Fibroblast of the aortic adventitia (primary cell): ENCODE measurements at places on chromosomes 5 and 9.

DNA sequence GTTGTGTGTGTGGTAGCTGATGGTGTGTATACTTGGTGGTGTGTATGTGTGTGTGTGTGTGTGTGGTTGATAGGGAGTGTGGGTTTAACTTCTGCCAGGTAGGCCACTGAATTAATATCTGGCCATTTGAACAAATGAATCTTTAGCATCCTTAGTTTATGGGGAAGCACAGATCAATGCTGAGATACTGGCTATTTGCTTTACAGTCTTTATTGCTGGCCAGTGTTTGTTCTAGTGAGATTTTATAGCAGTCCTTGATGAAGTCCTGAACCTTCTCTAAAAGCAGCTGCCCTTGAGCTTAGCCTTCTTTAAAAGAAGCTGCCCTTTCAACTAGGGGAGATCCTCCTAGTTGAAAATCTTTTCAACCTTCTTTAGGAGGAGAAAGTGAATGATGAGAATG lies 69.3 kb downstream of the MACIR start:
- no peak for DNase-seq

DNA sequence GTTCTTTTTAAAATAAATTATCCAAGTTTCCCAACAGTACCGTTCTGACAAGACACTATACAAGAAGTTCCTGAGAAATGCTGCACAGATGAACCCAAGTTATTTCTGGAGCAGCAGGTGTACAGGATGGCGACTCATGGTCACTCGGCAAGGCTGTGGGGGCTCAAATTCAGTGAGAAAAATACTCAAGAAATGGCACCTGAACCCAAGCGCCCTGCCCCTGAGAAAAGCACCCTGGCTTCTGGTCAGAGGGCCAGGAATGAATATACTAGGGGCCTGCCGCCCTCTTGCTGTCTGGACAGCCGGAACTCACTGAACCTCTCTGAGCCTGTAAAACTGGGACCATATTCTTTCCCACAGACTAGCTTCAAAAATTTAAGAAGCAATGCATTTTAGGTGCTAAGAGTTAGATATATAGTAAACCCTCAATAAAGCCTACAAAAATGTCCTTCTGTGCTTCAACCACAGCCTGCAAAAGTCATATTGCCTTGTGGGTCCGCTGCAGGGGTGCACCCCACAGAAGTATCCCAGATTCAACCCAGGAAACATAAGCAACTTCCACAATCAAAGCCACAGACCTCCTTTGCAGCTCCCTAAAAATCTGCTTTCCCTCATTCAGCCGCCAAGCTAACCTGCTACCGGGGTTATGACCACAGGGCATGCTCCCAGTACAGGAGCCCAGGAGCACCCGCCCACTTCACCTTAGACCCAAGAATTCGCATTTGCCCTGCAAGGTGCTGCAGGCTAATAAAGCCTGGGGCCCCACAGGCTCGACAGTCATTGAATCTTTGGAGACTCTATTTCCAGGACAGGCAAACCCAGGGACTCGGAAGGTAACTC lies 1.4 kb downstream of the RAPGEF1 start:
- DNase-seq = no peak

DNA sequence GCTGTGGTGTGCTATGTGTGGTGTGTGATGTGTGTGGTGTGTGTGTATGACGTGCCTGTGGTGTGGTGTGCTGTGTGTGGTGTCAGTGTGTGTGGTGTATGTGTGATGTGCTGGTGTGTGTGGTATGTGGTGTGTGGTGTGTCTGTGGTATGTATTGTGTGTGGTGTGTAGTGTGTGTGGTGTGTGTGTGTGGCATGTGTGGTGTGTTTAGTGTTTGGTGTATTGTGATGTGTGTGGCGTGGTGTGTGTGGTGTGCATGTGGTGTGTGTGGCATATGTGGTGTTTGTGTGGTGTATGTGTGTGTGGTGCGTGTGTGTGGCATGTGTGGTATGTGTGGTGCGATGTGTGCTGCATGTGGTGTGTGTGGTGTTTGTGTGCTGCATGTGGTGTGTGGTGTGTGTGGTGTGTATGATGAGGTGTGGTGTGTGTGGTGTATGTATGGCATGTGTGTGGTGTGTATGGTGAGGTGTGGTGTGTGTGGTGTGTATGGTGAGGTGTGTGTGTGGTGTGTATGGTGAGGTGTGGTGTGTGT lies 18.3 kb upstream of the RNU6ATAC start:
- peak; percentile 12 for DNase-seq

DNA sequence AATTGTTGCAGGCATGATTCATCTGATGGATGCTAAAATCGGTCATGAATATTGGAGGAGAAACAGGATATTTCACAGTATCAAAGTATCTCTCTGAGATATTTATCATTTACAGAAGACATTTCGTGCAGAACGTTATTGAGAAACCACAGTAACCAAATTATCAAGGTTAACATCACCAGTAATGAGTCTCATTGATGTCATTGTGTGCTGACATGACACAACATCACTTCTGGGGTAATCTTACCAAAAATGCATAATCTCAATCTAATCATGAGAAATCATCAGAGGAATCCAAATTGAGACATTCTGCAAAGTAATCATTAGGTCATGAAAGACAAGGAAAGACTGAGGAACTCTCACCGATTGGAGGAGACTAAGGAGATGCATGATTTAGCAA lies 42.7 kb downstream of the C5orf22 start:
- no peak for DNase-seq

DNA sequence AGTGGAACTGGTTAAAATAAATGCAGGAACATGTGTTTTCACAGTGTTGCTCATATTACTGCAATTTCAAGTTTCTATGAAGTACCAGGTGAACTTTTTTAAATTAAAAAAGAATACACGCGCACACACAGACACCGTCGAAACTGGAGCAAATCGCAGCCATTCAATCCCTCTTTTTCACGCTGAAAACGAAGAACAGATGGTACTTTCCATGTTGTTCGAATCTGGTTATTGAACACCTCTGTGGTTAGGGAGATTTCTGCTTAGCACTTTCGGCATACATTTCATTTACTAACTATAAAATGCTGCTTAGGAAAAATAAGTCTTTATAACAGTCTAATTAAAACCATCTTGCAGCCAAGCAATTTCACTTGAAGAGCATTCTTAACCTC lies 6.8 kb downstream of the ZNF608 start:
- DNase-seq = no peak

DNA sequence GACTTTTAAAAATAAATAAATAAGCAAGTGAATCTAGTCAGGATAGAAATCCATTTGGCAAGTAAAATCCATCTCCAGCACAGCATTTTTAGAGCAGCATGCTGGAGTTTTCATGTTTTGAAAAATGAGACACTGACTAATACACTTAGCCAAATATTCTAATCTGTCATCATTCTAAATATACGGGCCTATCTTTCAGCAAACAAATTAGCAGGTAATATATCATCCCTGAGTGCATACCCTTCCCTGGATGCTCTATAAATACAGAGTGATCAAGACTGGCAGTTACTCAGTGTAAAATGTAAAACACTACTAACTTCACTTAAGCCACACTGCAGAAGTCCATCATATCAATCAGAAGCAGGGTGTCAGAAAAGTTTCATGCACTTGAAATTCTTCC lies 58.4 kb downstream of the MLLT3 start:
- no peak for DNase-seq

DNA sequence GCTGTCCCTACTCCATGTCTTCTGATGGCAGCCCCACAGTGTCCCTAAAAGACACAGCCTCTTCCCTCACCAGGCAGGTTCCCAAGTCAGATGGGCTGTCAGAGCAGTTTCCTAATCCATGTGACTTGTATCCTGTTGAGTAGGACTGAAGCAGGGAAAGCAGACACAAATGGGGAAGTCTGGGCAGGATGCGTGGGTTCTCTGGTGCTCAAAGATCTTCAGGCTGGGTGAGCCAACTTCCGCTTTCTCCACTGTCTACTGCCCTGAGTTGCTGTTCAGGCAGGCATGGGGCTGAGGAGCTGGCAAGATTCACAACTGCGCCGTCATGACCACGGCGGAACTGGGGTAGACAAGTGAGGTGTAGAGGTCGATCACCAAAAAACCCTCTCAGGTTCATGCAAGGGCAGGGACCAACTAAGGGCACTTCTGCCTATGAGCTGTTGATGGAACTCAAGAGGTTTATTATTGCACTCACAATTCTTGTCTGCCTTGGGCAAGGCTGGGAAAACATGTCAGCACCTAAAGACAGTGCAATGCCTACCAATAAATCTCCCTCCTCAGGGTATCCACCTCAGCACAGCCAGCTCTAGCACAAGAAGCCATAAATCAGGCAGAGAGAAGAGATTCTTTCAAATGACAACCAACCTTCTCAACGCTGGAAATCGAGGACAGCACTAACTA lies 83.4 kb downstream of the RAPGEF1 start:
- no peak for DNase-seq

DNA sequence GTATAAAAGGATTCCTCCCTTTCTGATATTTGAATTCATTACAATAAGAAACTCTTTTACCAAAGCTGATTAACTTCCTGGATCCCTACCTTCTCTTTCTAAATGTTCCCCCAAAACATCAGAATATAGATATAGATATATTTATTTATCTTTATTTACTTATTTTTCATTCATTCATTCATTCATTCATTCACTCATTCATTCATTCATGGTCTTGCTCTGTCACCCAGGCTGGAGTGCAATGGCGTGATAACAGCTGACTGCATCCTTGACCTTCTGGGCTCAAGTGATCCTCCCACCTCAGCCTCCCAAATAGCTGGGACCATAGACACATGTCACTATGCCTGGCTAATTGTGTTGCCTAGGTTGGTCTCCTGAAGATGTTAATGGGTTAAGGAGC lies 30.7 kb downstream of the GIN1 start:
- DNase-seq = no peak

DNA sequence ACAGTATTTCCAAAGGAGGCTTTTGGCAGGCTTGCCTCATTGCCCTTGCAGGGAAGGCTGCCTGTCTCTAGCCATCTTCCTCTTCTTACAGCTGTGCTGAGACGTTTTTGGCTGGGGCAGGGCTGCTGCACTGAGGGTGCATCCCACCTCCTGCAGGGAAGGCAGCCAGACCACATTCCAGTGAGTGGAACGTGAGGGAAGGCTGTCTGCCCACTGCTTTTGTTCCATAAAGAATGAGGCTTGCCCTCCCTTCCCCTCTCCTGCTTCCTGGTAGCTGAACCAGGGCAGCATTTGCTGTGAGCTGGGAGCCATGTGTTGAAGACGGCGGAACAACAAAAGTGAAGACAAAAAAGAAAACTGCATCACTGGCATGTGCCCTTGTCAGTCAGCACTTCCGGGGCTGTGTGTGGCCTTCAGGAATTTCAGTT lies 16.8 kb downstream of the MGAT1 start:
- DNase-seq = peak; percentile 80
